GM12864 (cell line): ENCODE measurements at places on chromosomes 2 and 18.

DNA sequence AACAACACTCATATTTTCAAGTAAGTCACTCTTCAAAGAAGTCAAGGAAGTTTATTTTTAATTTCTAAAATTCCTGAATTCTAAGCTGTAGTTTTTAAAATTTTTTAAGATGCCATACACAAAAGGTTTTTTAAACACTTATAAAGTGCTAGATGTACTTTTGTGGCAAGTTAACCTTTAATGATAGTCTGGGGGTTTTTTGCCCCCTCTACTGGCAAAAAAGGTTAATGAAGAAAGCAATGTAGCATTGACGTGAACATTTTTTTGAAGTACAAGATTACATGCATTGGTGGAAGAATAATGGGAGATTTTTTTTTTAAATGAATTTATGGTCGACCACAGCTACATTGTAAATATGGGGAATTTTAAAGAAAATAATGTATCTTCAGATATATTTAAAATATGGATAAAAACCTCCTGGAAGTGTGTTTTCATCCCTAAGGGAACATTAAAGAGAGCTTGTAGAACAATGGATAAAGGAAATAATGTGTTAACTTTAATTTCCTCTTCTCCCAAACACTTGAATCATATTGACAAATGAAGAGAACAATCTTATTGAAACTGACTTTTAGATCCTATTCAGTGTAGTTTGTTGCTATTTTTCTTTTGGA lies 12.6 kb downstream of the ITPRID2 start:
- no peak for DNase-seq

DNA sequence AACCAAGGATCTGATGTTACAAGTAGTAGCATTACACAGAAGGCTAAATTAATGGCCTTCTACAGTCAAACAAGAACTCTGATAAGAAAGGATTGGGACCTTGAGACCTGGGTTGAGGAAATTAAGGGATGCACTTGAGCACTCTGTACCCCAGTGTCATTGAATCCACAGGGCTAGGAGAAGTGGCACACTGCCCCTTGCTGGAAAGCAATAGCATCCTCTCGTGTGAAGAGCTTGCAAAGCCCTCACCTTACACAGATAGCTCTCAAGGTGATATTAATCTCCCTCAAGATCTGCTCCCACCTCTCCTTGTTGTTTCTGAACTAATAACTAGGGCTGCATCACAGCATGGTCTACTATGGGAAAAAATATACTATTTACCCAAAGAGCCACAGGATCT lies 26.5 kb upstream of the CHST9 start:
- DNase-seq = no peak

- no peak for DNase-seq
Measured at GRCh38 chr18:31880186-31880898, 62.6 kb downstream of the TRAPPC8 start.

DNA sequence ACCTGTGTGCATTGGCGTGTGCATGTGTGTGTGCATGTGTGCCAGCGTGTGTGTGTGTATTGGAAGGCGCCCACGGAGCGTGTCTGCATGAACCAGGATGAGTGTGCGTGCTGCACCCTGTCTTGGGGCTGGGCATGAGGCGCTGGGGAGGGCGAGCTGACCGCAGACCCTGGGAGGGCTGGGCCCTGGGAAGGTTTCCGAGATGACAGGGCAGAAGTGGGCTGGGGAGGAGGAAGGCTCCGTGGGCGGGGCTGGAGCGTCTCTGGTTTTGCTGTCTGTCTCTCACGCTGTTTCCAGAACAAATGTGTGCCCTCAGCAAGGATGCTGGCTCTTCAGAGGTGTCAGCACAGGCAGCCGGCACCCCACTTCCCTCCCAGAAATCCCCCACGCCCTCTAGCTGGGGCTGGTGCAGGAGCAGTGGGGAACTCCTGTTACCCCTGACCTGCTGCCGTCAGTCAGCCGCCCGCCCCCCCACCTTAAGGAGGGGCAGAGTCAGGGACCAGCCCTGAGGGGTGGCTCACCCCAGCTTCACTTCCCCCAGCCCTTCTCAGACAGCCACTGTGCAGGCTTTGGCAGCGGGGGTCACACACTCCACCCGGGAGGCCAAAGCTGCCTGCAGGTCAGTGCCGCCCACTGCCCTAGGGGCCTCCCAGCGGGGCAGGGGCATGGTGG lies at the start of gene GPR35:
Gene GPR35 (plus strand): TSS at position 531 of the 672 bp plus-strand sequence. CDS start 4,473 bp downstream, outside the sequence.
- peak; percentile 38 for DNase-seq

DNA sequence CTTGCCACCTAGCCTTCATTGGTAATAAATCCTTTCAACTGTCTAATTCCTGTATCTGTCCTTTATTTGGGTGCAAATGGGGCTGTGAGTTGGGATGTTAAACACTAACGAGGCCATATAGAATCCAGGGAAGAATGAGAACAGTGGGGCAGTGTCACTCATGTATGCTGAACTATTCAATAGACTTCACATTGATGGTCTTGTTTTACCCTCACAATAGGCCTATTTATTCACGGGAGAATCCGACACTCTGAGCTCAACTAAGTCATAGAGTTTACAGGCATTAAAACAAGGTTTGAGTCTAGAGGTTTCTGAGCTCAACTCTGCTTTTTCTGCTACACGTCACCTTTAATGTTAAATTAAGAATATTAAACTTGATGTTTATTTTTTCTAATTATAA lies 421.6 kb downstream of the SOX11 start:
- DNase-seq = no peak

DNA sequence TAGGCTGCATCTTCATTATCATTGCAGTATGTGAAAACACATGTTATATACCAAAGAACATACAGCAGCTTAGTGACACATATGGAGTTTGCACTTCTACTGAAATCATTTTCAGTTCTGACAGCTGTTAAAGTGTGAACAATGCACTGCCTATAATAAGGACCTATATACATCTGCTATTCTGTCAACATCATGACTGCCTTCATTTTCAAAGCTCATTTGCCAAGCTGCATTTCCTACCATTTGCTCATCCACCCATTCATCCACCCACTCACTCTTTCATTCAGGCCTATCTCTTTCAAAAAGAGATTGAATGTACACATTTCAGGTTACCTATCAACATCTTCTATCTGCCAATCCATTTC lies 81.7 kb upstream of the STK17B start:
- no peak for DNase-seq

DNA sequence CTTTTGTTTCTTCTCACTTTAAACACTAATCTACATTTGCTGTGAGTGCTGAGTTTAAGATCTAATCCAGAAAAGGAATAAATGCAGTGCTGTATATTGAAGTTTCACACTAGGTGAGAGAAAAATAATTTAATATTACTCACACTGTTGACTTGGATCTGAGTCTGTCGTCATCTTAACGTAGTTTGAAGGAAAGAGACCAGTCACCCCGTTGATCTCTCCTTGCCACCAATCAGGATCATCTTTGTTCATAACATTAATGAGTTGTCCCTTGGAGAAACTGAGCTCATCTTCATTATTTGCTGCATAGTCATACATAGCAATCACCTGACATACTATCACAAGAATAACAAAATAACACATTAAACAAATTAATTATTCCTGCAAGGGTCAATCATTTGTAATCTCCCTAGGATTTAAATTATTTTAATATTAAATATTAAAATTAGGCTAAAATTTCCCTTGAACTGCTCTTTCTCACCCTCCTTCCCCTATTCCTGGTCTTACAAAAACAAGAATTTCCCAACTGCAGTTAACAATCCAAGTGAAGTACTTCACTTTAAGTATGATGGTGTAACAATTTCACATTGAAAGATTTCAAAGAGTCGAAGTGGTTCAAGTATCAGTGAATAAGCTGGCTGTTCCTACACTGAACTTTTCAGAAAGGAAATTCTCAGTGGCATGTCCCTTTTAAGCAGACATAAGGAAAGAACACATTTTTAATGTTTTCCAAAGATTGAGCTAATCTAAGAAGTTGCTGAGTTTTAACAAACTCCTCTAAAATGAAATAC lies 71.3 kb downstream of the FAM228A start:
- no peak for DNase-seq

DNA sequence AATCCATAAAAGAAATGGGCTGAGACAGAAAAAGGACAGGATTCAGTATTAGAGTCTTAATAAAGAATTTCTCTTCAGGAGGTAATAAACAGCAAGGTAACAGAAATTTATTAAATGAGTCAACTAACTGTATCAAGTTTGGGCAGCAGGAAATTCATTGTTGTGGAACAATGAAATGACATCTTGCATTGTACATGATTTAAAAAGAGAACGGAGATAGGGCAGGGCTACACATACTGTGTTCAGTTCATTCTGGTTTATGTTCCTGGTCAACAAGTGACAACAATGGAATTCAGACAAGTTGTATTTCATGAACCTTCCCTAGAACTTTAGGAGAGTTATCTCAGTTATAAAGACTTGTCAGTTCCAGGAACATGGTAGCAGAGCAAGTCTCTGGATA lies 961.3 kb downstream of the SOCS6 start:
- no peak for DNase-seq

- peak; percentile 3 for DNase-seq
Measured at GRCh38 chr2:177753682-177754491, 318.7 kb downstream of the PDE11A start.

DNA sequence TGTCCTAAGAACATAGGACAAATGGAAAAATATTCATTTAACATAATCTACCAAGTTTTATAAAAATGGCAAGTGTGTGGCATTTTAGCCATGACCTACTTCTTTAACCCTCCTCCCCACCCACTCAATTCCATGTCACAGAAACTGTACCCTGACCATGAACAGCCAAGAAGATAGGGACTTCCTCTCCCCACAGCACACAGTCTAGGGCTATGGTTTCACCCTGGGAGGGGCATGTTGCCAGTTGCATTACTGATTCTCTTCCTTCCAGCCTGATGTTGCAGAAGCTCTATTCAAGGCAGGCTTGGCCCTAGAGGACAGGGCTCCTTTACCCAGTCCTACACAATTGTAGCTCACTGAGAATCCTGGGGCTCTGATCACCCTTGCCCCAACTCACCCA lies 153.6 kb upstream of the KLF7 start:
- no peak for DNase-seq

DNA sequence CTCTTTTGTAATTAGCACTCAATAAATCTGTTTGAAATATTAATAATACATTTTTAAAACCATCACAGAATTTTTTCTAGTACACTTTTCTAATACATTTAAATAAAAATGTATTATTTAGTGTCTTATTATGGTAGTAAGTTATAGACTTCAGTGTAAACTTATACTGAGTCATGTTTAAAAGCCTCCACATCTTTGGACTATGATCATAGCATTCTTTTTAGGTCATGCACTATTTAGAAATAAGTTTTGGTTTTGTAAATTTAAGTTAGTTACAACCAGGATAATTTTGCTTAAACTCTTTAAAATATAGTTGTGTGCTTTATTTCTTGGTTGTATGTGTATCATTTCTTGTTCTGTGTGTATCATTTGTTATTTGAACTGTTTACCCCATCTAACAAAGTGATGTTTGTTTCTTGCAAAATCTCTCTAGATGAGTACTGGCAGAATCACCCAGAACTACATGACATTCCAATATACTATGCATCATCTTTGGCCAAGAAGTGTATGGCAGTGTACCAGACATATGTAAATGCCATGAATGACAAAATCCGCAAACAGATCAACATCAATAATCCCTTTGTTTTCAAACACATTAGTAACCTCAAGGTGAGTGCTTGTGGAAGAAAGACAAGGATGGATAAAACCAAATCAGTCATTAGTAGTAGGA lies 16.7 kb downstream of the CPSF3 start:
- DNase-seq = no peak

- DNase-seq = no peak
Measured at GRCh38 chr18:79809482-79810192, 11.9 kb downstream of the KCNG2 start.

DNA sequence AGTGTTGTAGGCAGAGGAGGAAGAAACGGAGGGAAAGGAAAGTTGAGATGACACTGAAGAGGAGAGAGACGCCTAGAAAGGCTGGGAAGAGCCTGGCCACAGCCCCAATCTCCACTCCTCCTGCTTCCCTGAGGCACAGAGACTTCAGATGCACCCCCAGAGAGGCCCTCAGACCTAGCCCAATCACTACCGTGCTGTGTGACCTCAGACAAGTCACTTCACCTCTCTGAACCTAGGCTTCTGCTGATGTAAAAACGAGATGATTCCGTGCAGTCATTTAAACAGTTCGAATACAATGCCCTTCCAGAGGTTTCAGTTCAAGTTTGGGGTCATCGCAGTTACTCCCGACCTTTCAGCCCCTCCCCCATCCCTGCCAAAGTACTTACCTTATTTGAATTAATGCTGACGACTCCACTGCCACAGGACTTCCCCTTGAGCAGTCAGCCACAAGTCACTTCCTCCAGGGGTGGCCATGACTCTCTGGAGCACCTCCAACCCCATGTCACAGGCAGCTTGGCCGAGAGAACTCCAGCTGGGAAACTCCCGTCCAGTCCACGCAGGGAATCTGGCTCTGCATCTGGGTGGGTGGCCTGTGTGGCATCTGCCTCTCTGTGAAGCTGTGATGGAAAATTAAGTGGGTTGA lies 105.2 kb upstream of the ID2 start:
- peak; percentile 47 for DNase-seq

- no peak for DNase-seq
Measured at GRCh38 chr2:106085181-106085940, 108.7 kb downstream of the UXS1 start.

DNA sequence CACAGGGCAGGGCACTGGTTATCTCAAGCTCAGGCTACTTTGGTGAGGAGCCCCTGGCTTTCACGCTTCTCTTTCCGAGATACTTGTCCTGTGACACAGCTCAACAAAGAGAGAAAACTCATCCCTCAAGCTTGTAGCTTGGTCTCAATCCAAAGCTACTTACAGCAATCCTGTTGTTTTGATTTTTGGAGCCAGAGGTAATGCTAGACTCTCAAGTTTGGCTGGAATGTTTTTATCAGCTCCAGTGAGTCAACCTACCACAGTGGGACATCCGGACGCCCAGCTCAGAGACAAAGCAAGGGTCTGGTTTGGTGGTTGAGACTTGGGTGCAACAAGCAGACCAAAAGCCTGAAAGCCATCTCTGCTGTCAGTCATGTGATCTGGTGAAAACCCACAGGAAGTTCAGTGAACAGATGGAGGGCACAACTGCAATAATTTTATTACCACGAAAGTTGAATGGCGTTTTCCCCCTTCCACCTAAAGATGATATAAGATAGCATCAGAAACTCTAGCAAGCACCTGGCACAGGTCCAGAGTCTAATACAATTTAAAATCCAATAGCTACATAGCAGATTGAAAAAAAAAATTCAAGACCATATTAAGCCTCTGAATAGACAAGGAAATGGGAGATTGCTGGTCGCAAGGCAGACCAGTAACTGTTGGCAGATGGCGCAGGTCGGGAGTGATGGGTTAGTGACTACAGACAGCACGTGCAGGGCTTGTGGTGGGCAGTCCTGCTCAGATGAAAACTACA lies 102.3 kb upstream of the SMAD7 start:
- DNase-seq = no peak
